Effector memory CD8-positive, alpha-beta T cell (primary cell): ENCODE measurements at places on chromosomes 1 and 21.

DNA sequence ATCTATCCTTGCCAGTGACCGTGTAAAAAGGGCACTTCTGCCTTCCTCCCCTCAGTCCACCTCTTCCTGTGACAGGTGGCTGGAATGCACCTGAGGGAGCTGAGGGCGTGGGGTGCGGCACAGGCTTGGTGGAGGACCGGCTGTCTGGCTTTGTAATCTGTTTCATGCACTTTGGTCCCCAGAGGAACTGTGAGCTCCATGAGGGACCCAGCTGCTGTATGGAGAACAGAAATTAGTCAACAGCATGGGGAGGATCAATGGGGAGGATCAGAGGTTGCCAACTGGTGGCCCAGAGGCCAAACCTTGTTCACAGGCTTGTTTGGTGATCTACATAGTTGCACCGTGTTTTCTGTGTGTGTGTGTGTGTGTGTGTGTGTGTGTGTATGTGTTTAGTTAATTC lies 19.0 kb upstream of the LUZP1 start:
- DNase-seq, result no peak

DNA sequence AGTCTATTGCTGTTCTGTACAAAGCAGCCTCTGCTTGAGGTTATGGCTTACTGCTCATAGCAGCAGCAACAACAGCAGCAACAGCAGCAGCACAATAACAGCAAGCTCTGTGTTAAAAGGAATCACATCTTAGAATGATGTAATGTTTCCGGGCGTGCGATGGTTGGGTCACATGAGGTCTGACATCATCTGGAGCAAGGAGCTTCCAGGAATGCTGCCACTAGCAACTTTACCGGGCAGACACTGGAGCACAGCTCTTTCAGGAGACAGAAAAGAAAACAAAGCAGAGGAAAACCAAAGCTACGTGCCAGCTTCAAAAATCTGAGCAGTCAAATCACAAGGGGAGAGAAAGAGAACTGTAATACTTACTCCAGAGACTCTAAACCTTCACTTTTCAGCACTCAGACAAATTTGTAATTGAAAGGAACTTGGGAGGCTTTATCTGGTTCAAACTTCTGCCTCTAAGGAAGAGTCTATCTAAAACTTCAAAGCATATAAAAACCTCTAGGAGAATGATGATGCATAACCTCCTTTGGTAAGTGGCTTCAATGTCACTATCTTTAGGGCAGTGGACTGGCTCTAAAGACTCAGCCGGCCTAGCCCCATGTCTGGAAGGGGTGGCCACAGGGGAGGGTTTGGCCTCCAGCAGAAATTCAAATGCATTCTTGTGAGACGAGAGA lies 28.3 kb upstream of the RAB3GAP2 start:
- no peak for DNase-seq

DNA sequence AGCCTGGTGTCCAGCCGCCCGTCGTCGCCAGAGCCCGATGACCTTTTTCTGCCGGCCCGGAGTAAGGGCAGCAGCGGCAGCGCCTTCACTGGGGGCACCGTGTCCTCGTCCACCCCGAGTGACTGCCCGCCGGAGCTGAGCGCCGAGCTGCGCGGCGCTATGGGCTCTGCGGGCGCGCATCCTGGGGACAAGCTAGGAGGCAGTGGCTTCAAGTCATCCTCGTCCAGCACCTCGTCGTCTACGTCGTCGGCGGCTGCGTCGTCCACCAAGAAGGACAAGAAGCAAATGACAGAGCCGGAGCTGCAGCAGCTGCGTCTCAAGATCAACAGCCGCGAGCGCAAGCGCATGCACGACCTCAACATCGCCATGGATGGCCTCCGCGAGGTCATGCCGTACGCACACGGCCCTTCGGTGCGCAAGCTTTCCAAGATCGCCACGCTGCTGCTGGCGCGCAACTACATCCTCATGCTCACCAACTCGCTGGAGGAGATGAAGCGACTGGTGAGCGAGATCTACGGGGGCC lies 1.2 kb downstream of the OLIG2 start:
- no peak for DNase-seq

DNA sequence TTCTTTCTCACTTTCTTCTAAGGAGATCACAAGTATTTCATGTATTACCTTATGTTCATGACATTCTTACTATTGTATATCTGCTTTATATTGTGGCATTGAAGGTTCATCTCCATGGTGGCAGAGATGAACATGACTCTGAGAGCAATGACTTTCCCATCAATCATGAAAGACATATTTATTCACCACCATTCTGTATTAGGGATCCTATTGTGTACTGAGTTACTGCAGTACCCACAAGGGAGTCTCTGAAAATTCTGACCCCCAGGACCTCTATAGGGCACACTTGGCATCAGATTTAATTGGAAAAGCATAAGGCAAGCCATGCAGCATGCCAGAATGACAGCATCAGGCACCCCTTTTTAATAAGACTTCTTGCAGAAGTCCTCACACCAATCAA lies 21.9 kb upstream of the C21orf91 start:
- no peak for DNase-seq

GRCh38 chr1:34847094-34847493 lies 12.5 kb downstream of the SMIM12 start:
- DNase-seq, result no peak

GRCh38 chr21:38333301-38334272 lies 76.8 kb downstream of the KCNJ15 start:
- DNase-seq, result no peak

GRCh38 chr1:219834314-219834917 lies 93.9 kb downstream of the SLC30A10 start:
- DNase-seq, result no peak

- no peak for DNase-seq
These were observed 12.9 kb upstream of the PODN start for GRCh38 chr1:53048960-53049573.

- no peak for DNase-seq
These were observed 64.2 kb downstream of the IRF2BP2 start for GRCh38 chr1:234545517-234546386.

DNA sequence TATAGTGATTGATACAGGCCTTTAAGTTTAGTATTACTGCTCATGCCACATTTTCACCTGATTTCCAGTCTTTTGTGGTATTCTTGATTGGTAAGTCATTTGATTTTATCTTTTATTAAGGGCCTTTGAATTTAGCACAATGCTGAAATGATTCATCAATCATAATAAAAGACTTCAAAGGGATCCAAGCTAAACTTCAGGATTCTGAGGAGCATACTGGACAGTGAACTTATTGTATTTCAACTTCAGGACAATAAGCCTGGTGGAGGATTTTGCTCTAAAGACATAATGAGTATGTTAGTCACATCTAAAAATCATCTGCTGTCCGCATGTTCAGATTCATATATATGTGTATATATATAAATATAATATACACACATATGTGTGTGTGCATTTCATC lies 233.3 kb downstream of the SETD4 start:
- no peak for DNase-seq

DNA sequence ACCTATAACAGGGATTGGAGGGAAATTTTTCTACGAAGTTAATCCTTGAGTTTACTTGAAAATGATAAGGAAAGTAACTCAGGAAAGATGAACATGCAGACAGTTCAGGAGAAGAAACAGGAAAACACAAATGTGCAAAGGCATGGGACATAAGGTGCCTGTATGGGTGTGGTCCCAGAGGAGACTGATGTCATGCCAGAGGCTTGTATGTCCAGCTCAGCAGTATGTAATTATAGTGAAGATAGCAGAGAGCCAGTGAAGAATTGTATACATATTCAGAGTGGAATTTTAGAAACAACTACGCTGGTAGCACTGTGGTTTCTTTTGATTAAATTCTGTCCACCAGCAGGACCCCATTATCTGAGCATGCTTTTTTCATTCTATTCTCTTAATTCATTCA lies 179.5 kb downstream of the LRRC7 start:
- DNase-seq, result no peak

GRCh38 chr21:42859891-42860230 lies 19.5 kb downstream of the WDR4 start:
- DNase-seq, result no peak

DNA sequence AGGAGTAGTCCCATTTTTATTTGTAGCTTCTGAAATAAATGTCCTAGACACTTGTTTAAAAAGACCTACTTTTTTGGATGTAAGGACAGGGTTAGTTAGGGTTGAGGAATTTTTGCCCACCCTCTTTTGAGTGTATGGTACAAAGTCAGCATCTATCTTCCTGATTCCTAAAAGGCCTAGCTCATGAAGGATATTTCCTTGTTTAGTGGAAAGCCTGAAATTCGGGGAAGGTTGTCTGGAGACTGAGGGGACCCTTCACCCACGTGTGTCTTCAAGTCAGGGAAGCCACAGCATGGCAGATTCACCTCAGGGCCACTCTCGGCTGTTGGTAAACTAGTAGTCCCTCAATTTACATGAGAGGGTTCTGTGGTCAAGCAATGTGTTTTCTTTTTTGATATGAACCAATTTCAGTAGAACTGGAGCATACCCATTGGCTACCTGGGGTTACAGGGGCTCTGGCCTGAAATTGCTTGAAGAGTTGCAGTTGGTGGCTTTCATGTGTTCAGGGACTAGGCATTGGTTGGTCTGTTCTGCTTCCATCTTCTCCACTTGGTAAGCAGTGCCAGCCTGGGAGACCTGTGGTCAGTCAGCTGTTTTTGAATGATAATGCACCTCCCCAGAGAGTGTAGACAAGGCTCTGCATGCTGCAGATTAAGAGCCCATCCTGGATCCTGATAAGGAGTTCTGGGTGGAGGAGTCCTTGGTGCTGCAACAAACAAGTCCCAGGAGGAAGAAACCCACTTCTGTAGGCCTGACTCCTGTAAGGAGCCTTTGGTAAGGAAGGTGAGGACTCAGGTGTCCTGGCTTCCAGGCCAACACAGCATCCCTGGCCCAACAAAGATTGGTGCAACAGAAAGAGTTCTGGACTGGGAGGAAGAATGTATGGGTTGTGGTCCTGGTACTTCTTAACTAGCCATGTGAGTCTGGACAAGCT lies 6.3 kb downstream of the BTG2 start:
- no peak for DNase-seq

GRCh38 chr1:150528196-150528595 lies 12.6 kb downstream of the FALEC start:
- DNase-seq, result no peak

GRCh38 chr1:104488296-104489015 lies 738.8 kb downstream of the AMY1C start:
- no peak for DNase-seq

DNA sequence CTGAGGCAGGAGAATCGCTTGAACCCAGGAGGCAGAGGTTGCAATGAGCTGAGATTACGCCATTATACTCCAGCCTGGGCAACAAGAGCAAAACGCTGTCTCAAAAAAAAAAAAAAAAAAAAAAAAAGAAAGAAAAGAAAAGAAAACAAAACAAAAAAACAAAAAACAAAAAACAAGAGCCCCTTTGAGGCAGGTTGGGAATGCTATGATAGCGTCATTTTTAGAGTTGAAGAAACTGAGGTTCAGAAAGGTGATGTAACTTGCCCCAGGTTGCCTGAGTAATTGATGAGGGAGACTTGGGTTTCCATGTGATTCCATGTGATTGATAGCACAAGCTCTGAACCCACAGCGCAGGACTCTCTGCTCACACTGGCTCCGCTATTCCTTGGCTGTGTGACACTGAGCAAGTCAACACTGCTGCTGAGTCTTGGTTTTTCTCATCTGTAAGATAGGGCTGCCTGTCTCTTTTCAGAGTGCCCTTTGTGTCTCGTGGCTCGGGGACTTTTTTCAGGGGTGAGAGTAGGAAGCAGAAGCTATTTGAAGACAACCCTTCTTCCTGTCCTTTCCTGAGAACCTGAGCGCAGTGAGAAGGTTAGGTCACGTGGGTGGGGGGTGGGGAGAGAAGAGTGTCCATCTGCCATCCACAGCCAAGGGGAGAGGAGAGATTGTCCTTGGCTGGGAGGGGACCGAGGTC lies 2.5 kb downstream of the CNR2 start:
- DNase-seq, result no peak

- DNase-seq, result no peak
These were observed 124.4 kb upstream of the BARHL2 start for GRCh38 chr1:90841473-90841872.

GRCh38 chr1:87064309-87064708 lies 149.9 kb downstream of the HS2ST1 start:
- no peak for DNase-seq

DNA sequence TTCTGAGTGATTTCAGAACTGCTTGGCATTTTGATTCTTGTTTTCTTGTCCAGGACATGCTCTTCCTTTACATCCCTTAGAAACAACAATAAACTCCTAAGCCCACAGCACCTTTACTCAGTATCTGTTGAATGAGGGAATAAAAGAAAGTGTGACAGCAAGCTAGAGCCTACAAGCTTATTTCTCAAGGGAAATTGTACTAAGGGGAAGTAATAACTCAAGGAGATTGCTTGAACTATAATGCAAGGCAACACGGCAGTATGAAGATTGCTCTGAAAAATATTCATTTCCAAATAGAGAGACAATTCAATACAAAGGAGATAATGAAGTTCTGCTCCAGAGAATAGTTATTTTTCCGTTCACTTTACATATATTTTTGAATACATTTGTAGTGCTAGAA lies 6.5 kb downstream of the OR6P1 start:
- DNase-seq, result no peak

GRCh38 chr1:231738554-231738953 lies 112.0 kb downstream of the DISC1 start:
- no peak for DNase-seq

DNA sequence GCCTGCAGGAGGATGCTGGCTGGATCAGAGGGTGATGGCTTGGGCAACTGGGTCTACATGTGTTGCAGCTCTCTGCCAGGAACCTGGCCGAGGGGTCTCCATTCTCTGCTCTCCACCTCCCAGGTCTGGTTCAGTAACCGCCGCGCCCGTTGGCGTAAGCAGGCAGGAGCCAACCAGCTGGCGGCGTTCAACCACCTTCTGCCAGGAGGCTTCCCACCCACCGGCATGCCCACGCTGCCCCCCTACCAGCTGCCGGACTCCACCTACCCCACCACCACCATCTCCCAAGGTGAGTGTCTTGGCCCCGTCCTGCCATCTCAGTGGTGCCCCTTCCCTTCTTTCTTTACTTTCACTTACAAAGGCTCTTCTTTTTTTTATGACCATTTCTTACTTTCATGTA lies 69.9 kb downstream of the PAX7 start:
- no peak for DNase-seq

GRCh38 chr1:63843010-63843409 lies 69.2 kb downstream of the ROR1 start:
- DNase-seq, result no peak

DNA sequence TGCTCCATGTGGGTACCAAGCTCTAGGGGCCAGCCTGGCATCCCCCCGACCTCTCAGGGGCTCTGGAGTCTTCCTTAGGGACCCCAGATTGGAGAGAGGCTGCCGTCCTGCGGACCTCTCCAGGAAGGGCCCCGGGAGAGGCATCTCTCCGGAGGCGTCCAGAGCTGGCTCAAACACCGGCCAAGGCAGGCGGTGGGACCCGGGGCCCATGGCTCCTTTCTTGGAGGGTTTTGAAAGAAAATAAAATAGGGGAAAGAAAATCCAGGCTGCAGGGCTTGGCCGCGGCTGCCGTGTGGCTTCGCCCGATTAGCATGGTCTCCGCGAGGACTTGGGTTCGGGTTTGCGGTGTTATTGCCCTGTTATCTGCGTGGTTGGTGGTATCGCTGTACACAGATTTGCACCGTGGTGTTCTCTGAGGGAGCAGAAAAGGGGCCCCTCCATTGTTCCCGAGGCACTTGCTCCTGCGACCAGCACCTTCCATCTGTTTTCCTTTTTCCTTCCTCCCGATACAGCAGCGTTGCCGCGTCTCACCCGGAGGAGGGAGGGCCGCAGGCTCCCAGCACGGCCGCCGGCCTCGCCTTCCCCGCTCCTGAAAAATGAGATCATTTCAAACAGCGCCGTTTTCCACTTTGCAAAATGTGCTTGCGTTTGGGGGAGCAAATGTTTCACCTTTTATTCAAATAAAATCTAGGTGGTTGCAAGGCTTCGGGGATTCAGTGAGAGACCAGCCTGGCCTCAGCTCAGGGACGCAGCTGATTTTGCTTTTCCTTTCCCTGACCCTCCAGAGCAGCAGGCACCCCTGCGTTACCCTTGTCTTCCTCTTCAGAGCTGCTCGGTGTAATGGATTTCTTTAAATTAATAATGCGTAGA lies 86.3 kb downstream of the PRDM16 start:
- no peak for DNase-seq
